ENCODE measurements at places on chromosomes 5 and 9. TPM values are rescaled to one million over a fixed set of nuclear protein-coding genes. Genes with fewer than 3 reads are reported as not detected.
A peak's percentile ranks its signal among the peaks of the same experiment; 100 is the strongest.

- no peaks in the 10 kb centered on the region for H3K4me1 ChIP-seq
- no peaks in the 10 kb centered on the region for H3K36me3 ChIP-seq
Observed at GRCh38 chr5:13745508-13745907, 199.0 kb downstream of the DNAH5 start.

- H3K27ac ChIP-seq, result peak overlapping the region; percentile 13
- DNase-seq, result no peak
- peak overlapping the region; percentile 82 for H3K4me3 ChIP-seq
- H3K4me1 ChIP-seq, result peaks cover 14% of the 10 kb centered on the region
- H3K36me3 ChIP-seq, result peaks cover 29% of the 10 kb centered on the region
Observed at GRCh38 chr9:137590123-137590468, 216 bp downstream of the ZMYND19 start.

DNA sequence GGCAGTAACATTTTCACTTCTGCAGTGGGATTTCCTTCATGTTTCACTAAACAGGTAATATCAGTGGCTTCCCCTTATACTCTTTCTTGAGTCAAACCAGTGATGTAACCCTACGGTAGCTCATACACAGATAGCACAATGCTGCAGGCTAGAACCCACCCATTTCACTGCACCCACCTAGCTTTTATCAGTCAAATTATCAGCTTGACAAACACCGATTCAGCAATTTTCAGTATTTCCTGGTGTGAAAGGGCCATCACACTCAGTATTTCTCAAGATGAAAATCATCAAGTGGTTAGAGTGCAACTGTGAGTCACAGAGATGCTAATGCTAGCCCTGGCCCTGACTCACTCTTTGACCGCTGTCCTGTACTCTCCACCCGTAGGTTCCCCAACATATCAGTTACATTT, 242.3 kb upstream of the PTGER4 start:
- no peaks in the 10 kb centered on the region for H3K4me1 ChIP-seq
- H3K27me3 ChIP-seq, result no peaks in the 10 kb centered on the region
- DNase-seq, result no peak
- H3K36me3 ChIP-seq, result no peaks in the 10 kb centered on the region
- no peak overlapping the region for H3K4me3 ChIP-seq
- H3K27ac ChIP-seq, result no peak overlapping the region

DNA sequence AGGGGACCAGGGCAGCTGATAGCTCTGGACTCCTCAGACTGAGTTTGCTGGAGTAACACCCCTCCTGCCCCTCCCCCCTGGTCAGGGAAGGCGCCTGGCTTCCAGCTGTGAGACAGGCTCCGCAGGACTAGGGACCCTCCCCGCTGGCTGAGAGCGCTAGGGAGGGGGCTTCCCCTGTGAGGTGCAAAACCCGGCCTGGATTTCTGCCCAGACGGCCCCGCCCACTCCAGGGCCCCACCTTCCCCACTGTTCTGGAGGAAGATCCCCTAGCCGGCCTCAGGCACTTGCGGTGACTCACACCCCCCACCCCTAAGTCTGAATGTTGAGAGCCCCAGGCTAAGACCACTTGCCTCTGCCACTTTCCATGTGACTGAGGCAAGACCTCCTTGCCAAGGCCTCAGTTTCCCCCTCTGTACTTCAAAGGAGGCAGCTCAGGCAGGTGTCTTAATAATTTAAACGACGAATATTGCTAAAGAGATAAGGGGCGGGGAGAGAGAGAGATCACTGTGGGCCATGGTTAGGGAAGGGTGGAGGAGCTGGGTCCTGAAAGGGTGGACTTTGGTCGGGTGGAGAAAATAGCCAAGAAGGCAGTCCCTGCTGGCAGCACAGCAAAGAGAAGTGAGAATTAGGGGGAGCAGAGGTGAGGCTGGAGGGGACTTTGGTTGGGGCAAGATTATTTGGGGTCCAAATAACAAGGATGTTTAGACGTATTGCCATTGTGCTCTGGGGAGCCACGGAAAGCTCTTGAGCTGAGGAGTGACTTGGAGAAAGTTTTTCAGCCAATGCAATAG, 1.0 kb upstream of the DAB2IP start:
- H3K4me3 ChIP-seq, result no peak overlapping the region
- DNase-seq, result peak; percentile 77
- no peaks in the 10 kb centered on the region for H3K27me3 ChIP-seq
- peak overlapping the region; percentile 91 for H3K27ac ChIP-seq
- no peaks in the 10 kb centered on the region for H3K36me3 ChIP-seq

DNA sequence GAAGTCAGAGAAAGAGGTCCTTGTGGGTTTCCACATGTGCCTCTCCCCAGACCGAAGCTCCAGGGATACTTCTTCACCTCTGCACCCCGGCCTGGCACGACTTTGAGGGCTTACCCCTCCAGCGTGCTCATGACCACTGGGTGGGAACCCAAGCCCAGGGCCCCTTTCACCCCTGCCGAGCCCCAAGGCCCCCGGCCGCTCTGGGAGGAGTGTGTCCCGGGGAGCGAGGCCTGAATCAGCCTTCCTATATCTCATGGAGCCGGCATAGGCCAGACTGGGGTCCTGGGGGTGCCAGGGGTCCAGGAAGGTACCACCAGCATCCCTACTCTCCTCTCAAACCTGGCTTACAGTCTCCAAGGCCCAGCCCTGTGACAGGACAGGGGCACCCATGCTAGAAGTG, 17.1 kb downstream of the TERT start:
- H3K36me3 ChIP-seq, result no peaks in the 10 kb centered on the region
- DNase-seq, result no peak

DNA sequence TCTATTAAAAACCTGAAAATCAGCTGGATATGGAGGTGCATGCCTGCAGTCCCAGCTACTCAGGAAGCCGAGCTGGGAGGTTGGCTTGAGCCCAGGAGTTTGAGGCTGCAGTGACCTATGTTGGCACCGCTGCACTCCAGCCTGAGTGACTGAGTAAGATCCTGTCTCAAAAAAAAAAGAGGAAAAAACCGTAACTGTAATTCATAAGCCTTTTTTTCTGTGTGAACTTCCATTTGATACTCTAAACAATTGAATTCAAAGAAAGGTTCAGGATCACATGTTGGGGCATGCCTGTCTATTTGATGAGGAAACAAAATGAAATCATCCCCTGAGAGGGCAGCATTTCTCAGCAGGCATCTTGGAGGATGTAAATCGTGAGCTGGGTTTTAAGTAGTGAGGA, 38.8 kb downstream of the ITGA2 start:
- no peaks in the 10 kb centered on the region for H3K36me3 ChIP-seq
- H3K4me1 ChIP-seq, result no peaks in the 10 kb centered on the region
- H3K27me3 ChIP-seq, result no peaks in the 10 kb centered on the region
- peak; percentile 51 for DNase-seq
- H3K27ac ChIP-seq, result no peak overlapping the region
- no peak overlapping the region for H3K4me3 ChIP-seq

The PCDHAC1 gene
- total RNA-seq, result 0.12 TPM

DNA sequence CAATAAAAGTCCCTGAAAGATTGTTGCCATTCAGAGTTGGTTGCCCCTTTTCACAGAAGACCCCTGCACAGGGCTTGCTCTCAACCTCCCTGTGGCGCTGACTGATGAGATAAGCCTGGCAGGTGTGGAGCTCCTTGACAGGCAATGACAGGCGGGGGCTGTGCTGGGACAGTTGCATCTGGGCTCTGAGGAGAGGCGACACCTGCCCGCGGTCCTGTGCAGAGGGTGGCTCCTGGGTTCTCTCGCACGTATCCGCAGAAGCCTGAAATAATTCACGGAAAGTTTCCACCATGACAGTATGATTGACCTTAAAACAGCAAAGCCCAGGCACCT, 19.8 kb upstream of the EXOC3 start:
- no peaks in the 10 kb centered on the region for H3K36me3 ChIP-seq
- no peak overlapping the region for H3K4me3 ChIP-seq
- H3K27me3 ChIP-seq, result no peaks in the 10 kb centered on the region
- H3K4me1 ChIP-seq, result no peaks in the 10 kb centered on the region
- no peak overlapping the region for H3K27ac ChIP-seq

All from heart left ventricle (tissue), 16 donors.